ENCODE measurements at places on chromosomes 16 and 17.

DNA sequence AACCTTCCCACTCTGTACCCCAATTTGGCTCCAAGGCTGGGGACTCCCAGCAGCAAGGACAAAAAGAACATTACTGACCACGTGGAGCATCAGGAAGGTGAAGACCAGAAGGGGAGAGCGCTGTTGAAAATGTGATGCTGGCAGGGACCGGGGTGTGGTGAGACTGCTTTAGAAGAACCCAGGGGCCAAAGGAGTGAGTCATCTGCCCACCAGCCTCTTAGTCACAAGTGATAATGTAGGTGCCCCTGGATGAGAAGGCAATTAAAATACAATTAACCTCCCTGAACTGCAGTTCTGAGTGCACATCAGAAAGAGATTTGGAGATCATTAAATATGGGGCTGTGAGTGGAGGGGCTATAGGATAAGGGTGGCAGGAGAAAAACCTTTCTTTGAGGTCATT is 366.6 kb upstream of the CCL2 start:
- no peak for DNase-seq

DNA sequence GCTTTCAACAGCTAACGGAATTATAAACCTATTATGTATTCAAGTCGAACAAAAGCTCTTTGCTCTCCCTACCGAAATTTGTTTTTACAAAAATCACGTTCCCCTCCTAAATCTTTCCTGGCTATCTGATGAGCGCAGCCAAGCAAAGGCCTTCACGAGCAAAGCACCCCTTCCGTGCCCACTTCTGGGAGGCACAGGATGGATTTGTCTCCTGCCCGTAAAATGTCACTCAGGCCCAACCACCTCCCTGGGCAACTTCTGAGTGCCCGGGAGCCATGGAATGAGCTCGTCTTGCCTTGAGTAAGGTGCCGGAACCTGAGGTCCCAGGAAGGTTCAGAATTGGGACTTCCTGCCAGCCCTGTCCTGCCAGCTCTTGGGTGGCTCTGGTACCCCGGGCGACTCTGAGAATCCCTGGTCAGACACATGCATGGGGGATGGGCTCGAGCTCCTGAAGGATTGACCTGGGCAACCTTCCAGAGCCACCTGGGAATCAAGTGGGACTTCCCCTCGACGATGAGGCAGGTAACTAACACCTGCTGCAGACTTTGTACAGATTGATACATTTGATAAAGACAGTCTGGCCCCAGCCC is 19.8 kb downstream of the SLC7A5 start:
- DNase-seq: no peak

- no peak for DNase-seq
Measured at GRCh38 chr16:4433228-4433627, 7.6 kb downstream of the DNAJA3 start.

- no peak for DNase-seq
Measured at GRCh38 chr17:5533486-5534315, 47.3 kb downstream of the MIS12 start.
